Immature natural killer cell (primary cell): ENCODE measurements at places on chromosomes 3 and 15. TPM values are rescaled to one million over a fixed set of nuclear protein-coding genes. Genes with fewer than 3 reads are reported as not detected.

Gene MITF
- not detected for polyA plus RNA-seq

Gene PLS1
- 6.2 TPM for polyA plus RNA-seq

DNA sequence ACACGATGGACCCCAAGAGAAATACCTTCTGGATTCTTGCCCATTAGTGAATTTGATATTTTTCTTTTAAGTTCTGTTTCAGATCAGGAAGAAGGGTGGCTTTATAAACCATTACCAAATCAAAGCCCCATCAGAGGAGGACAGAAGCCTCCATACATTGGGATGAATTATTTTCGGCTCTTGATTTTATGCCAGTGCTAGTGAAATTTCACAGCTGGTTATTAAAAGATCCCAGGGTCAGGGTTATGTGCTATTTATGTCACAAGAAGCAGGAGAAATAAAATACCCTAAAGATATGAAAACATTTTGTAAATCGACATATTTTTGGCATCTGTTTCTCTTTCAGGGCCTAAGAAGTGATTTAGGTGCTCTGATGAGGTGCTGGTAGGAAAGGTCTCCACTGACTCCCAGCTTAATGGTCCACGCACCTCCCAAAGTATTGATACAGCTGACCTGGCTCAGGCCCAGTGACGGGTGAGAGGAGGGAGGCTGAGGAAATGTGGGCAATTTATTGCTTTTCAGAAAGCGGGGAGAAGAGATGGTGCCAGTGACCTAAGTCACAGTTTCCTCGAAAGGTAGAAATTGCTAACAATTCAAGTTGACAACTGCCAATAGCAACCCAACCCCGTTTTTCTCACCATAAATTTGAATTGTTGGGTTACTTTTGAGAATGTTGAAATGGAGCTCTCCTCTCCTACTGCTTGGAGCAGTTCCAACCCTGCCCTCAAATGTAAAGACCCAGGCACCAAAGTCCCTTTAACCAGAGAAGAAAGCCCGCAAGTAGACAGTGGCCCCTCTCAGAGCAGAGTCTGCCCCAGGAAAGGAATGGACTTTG lies 315.6 kb upstream of the NR2E3 start:
- no peak for DNase-seq
- no peaks in the 10 kb centered on the region for H3K36me3 ChIP-seq
- no peak overlapping the region for H3K4me3 ChIP-seq
- no peak overlapping the region for H3K27ac ChIP-seq
- no peaks in the 10 kb centered on the region for H3K4me1 ChIP-seq
- peaks cover 3% of the 10 kb centered on the region for H3K27me3 ChIP-seq

DNA sequence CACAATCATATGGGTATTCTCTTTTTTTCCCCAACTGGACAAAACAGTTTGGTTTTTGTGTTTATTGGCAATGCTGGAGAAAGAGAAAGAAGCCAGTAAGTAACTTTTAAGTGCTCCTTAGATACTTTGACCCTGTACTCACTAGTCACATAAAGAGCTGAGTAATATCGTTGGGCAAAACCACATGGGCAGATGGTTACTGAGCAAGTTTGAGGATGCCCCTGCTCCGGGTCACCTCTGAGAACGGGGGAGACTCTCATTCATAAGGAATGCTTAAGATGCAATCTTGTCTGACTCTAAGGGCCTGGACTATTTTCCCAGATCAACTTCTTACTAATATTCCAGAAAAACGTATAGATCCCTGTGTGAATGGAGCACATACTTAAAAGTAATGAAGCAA lies 106.4 kb upstream of the SLC2A2 start:
- H3K27ac ChIP-seq, result no peak overlapping the region
- no peak for DNase-seq
- peaks cover 13% of the 10 kb centered on the region for H3K4me1 ChIP-seq
- no peaks in the 10 kb centered on the region for H3K27me3 ChIP-seq

- no peak overlapping the region for H3K4me3 ChIP-seq
- no peaks in the 10 kb centered on the region for H3K4me1 ChIP-seq
- no peak for DNase-seq
- no peaks in the 10 kb centered on the region for H3K36me3 ChIP-seq
- H3K27me3 ChIP-seq, result no peaks in the 10 kb centered on the region
- H3K27ac ChIP-seq, result no peak overlapping the region
Measured at GRCh38 chr15:23415321-23415865, 31.6 kb downstream of the GOLGA6L2 start.
